COR-L47 (cell line): ENCODE measurements at places on chromosomes 12 and 14.

DNA sequence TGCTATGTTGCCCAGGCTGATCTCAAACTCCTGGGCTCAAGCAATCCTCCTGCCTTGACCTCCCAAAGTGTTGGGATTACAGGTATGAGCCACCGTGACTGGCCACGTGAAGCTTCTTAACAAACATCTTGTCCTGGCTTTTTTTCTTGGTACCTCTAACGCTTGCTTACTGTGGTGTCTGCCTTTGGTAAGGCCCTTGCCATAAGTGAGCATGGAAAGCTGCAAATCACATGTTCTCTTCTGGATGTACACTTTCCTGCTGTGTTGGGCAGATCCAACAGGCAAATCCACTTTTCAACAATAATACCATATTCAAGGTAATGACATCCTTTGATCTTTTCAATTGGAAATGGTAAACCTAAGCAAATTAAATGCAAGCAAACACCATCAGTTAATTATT, 54.6 kb downstream of the ARF6 start:
- peak; percentile 79 for DNase-seq

- no peak for DNase-seq
Observed at GRCh38 chr12:48601013-48601756, 31.3 kb upstream of the LALBA start.

GRCh38 chr12:108509806-108510205, 5.3 kb upstream of the FICD start:
- no peak for DNase-seq

GRCh38 chr12:52244615-52244994, 11.6 kb downstream of the KRT7 start:
- no peak for DNase-seq

- no peak for DNase-seq
Observed at GRCh38 chr12:49809906-49810389, 18.3 kb downstream of the NCKAP5L start.

GRCh38 chr14:69616408-69616773, 5.0 kb downstream of the SUSD6 start:
- DNase-seq = no peak

- no peak for DNase-seq
Observed at GRCh38 chr12:10190558-10191388, 11.9 kb downstream of the TMEM52B start.

GRCh38 chr14:50225974-50226297, 5.4 kb downstream of the SOS2 start:
- DNase-seq = no peak

GRCh38 chr14:52906141-52906601, 44.7 kb downstream of the FERMT2 start:
- no peak for DNase-seq

DNA sequence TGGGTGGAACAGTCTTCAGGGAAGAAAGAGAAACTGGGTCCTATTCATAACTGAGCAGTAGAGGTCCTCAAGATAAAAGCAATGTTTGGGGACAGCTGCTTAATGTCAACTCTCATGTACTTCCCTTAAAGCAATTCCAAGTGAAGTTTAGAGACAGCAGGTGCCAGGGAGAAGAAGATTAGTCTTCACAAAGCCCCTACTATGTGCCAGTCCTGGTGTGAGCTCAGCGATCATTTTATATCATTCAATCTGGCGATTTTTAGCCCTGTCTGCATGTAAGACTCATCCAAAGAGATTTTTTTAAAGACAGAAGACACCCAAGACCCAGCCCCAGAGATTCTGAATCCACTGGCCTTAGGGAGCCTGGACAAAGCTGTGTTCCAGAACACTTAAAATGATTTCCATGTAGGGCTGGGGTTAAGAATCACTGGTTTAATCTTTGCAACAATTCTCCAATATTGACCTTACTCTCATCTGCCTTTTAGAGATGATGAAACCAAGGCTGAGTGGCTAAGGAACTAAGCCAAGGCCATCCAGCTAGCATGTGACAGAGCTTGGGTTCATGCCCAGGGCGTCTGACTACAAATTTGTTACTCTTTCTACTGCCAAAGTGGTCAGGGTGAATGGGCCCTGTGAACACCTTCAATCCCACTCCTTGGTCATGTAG, 404.5 kb upstream of the TBX3 start:
- no peak for DNase-seq

- DNase-seq = peak; percentile 66
Observed at GRCh38 chr14:78170203-78170602, at the start of gene NRXN3. Gene NRXN3, plus strand, starts transcription at chr14:78170373. Its CDS starts 72,721 bp downstream, at chr14:78243094.

- no peak for DNase-seq
Observed at GRCh38 chr14:68020493-68020892, 200.9 kb downstream of the RAD51B start.

GRCh38 chr12:84294246-84294645, 618.4 kb downstream of the SLC6A15 start:
- no peak for DNase-seq

DNA sequence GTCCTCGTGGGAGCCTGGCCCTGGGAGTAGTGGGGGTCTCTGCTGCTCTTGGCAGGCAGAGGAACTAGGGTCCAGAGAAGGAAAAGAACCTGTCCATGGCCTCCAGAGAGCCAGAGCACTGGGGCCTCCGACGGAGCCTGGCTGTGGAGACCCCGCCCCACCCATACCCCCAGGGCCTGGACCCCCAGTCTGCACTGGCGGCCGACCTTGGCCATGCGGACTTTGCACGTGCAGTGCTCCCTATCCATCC, 1.1 kb downstream of the BEGAIN start:
- DNase-seq = no peak

DNA sequence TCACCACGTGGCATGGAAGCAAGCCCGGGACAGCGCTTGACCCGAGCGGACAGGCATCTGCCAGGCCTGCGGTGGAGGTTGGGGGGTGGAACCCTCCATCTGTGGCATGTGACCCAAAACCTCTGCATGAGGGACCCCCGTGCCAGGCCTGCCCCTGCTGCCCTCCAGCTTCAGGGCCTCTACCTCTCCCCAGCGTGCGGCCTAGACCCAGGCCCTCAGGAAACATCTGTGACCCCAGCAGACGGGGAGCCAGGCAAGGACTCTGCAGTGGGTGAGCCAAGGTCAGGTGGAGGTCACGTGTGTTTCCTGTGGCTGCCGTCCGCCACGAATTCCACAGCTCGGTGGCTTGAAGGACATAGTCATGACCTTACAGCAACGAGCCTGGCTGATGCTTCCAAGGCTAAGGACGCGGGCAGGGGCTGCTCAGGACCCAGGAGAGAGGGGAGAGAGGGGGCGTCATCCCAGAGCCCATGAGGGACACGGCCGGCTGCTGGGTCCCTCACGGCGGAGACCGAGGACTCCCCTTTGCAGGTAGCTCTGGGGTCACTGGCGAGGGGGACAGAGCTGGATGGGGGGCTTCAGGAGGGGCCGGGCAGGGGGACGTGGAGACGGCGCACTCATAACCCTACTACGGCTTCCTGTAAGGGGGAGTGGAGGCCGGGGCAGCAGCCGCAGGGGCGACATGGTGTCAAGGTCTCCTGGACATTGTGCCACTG, 91.5 kb downstream of the GALNT9 start:
- no peak for DNase-seq

DNA sequence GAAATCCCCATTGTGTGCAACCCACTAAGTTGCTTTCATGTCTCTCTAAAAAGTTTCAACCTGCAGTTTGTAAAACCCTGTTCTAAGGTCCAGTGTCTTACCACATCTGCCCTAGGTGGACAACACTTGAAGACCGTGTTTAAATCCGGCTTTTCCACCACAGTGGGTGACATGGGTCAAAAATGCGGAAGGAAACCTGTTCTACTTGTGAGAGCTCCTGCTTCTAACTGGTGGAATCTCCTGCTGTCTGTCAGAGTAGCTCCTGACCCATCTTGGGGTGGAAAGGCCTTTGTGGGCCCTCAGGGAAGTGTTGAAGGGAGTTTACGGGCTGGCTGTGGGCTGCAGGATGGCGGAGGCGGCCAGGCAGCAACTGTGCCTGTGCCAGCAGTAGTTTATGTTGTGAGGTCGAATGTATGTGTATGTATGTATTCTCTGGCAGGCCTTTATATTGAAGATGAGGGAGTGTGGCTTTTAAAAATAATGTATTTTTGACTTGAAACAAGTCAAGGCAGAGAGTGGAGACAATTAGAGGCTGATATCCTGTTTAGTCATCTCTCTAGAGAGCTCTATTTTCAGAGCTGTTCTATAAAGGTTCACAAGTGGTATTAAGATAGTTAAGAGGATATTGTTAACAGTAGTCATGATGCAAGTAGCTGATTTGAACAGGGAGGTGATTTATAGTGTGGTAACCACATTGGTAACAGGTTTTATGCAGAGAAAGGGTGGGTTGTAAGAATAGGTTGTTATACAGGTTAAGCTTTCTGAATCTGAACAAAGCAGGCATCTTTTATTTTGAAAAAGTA, 67.0 kb downstream of the PRKCH start:
- DNase-seq = no peak

GRCh38 chr12:9718968-9719367, 13.9 kb downstream of the CLECL1 start:
- DNase-seq = no peak

DNA sequence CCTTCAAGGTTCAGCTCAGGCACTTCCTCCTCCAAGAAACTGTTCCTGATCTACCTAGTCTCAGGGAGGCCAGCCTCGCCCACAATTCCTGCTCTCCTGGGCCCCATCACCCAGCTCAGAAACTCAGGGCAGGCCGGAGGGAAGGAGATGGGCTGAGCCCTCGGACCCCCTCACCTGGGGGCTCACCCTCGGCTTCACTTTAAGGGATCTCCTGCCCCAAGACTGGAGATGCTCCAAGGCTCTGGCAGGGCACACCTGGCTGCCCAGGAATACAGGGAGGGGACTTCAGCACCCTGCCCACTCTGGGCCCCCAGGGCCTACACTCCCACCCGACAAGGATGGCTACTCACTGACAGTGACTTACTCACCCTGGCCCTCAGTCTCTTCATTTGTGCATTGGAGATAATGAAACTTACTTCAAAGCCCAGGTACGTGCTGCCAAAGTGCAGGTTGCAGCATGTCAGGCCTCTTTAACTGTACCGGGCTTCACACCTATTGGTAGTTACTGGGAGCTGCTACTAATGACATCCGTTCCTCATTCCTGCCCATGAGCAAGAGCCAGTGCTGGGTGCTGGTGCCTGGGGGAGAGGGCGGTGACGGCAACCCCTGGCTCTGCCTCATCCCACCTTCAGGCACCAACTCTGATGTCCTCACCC, 21.0 kb upstream of the PPP1R13B start:
- no peak for DNase-seq

- no peak for DNase-seq
Observed at GRCh38 chr14:98606041-98606640, 665.9 kb downstream of the BCL11B start.

- no peak for DNase-seq
Observed at GRCh38 chr14:67191768-67192290, 2.6 kb downstream of the GARIN2 start.

GRCh38 chr12:130636370-130636769, 79.7 kb downstream of the RIMBP2 start:
- no peak for DNase-seq

GRCh38 chr12:325906-326305, 63.2 kb downstream of the KDM5A start:
- no peak for DNase-seq

- DNase-seq = no peak
Observed at GRCh38 chr14:97948841-97949240, 1151.7 kb downstream of the VRK1 start.

DNA sequence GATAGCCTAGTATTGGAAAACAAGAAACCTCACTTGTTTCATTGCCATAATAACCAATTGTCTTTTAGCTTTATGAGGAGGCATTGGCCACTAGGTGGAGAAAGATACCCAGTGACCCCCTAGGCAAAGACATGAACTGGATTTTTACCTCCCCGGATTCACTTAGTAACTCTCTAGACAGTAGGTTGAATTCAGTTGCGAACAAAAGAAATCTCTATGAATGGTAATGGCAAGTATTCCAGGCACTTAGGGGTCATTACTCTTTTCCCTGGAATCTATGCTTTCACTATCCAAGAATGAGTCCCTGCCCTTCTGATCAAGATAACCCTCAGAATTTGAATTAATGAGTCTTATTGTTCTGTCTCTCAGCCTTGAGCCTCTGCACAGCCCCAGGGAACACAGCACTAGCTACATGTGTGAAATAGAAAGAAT, 29.5 kb upstream of the RHOJ start:
- peak; percentile 67 for DNase-seq

DNA sequence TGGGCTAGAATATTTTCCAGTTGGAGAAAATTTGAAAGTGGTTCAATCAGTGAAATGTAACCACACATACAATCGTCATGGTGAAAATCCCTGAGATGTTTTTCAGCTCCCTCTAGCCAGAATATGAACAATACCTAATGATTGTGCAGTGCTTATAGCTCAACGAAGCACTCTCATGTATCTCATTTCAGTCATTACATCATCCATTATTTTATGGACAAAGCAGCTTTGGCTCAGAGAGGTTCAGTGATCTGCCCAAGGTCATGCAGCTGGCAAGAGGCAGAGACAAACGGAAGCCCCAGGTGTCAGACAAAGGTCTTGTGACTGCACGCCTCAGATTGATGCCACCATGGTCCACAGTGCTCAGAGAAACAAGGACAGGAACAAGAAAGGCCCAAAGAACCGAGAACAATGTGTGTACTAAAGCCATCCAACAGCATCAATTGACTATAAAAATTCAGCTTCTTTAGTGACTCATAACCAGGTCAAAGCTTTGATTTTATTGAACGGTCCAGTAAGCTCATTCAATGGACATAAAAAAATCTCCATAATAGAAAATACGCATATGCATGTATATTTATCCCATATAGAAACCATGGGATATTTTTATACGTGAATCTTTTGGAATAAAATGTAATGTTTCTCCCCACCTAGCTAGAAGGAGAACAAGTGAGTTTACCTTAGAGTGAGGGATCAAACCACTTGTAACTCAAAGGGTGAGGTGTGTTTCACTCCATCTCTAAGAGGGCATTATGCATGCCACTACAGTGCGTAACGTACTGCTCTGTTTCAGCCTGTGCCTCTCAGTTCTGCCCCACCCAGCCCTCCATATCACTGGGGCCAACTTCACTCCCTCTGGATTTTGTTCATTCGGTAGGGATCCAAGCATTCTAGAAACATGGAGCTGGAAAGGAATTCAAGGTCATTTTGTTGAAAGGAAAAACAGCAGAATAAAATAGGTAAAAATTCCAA, 141.8 kb downstream of the GRIN2B start:
- no peak for DNase-seq

DNA sequence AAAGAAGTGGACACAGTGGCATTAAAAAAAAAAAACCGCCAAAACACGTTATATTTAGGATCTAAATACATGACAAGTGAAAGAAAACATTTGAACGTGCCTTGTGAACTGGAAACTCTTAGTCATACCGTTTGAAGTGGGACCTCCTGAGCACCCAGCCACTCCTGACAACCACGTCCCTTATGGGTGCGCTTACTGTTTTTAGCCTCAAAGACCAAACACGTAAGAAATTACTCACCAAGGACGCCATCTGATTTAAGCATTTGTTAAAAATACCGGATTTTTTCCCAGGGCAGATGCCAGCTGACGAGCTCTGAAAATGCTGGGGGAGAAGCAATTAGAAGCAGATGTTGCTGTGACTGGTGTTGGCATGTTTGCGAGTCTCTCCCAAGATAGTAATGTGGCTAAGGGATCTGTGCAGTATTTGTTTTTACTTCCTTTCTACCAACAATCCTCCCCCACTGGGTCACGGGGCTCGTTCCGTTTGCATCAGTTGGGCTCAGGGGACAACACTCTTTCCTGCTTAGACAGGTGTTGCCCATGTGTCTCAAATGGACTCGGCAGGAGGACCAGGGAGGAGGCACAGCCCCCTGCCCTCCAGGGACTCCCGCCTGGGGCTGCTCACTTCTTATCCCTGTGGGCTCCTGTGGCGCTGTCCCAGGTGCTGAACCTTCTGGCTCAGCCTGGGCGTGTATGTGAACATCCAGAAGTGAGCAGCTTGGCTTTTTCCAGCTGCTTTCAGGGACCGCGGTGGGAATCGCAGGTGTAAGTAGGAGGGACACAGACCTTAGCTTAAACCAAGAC, 101.0 kb downstream of the BEGAIN start:
- DNase-seq = peak; percentile 91
